ENCODE measurements at places on chromosomes 13 and 19.

DNA sequence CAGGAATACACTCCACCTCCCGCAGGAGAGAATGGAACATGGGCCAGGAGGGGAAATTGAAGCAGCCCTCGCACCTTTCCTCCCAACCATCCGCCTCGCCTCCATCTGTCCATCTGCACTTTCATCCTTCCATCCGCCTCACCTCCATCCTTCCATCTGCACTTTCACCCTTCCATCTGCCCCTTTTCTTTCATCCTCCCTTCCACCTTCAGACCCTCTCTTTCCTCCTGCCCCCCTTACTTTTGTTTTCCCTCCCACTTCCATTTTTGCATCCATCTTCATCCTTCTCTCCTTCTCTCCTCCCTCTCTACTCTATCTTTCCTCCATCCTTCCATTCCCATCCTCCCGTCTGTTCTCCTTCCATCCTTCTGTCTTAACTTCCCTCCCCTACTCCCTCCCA lies 92.2 kb upstream of the ZNF536 start:
- DNase-seq = no peak

DNA sequence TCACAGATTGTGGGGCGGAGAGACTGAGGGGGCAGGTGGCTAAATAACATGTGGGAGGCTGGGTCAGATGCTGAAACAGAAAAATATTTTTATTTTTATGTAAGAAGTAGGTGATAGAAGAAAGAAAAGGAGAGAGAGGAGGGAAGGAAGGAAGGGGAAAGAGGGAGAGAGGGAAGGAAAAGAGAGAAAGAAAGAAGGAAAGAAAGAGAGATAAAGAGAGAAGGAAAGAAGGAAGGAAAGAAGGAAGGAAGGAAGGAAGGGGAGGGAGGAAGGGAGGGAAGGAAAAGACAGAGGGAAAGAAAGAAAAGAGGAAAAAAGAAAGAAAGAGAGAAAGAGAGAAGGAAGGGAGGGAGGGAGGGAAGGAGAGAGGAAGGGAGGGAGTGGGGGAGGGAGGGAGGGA lies 224.9 kb downstream of the UQCRFS1 start:
- no peak for DNase-seq

GRCh38 chr19:35757231-35757748 lies 461 bp upstream of the HSPB6 start:
- peak; percentile 44 for DNase-seq

DNA sequence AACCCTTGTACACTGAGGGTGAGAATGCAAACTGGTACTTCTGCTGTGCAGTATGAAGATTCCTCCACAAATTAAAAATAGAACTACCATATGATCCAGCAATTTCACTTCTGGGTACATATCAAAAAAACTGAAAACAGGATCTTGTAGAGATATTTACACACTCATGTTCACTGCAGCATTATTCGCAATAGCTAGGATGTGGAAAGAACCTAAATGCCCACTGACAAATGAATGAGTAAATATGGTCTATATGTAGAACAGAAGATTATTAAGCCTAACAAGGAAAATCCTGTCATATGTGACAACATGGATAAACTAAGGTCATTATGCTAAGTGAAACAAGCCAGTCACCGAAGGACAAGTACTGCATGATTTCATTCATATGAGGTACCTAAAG lies 304.7 kb downstream of the ENOX1 start:
- DNase-seq = peak; percentile 77

- DNase-seq = no peak
Measured at GRCh38 chr19:49854378-49855263, 3.7 kb downstream of the PTOV1 start.

DNA sequence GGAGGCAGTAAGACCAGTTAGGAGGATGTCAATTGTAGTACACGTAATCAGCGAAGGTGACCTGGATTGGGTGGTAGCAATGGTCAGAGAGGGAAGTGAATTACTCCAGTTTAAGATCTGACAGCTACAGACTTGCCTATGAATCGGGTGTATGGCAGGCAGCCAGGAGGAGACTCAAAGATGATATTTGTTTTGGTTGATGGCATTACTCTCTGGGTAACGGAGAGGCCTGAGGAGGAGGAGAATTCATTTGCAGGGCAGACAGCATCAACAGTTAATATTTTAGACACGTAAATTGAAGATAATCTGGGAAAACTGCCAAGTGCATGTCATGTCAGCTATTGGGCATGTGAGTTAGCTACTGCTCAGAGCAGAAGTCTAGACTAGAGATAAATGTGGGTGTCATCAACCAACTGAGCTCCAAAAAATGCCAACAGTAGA lies 109.2 kb downstream of the SGCG start:
- DNase-seq = no peak

DNA sequence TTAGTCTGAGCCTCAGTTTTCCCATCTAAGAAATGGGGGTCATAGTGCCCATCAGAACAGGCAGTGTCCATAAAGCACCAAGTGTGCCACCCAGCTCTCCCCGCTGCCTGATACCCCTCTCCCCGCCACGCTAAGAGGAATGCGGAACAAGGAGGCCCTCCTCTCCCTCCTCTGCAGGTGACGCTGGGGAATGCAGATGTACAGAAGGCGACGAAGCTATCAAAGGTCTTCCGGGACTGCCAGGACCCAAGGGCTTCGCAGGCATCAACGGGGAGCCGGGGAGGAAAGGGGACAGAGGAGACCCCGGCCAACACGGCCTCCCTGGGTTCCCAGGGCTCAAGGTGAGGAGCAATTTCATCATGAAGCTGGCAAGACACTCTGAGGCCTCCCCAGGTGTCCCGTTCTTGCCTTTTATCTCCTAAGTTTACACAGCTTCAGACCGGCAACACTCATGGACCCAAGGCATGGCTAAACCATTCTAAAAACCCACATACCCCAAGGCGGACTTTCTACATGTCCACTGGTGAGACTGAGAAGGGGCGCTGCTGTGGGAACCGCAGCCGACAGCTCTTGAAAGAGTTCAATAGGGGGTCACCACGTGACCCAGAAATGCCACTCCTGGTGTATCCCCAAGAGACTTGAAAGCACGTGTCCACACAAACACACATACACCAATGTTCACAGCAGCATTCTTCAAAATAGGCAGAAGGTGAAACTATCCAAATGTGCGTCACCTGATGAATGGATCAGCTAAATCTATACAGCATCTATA lies 102.7 kb downstream of the RAB20 start:
- no peak for DNase-seq

DNA sequence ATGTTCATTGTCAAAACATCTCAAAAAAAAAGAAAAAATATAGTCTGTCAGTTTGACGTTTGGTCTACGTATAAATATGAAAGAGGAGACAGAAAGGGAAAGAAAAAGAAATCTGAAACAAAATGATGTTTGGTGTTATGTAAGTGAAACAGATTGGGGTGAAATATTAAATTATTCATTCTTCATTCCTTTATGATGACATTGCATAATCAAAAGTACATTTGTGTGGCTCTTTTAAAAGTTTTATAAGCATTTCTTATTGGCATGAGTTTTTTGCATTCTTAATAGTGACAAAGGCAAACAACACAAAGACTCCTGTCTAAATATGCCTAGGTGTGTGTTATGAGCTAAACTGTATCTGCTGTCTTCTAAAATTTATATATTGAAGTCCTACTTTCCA lies 232.6 kb downstream of the EFNB2 start:
- no peak for DNase-seq

All from suppressor macrophage (primary cell).